ENCODE measurements at places on chromosomes 7 and 10. TPM values are rescaled to one million over a fixed set of nuclear protein-coding genes. Genes with fewer than 3 reads are reported as not detected.

IGFBP1 gene
- total RNA-seq = not detected

TMEM26 gene
- total RNA-seq = 2.2 TPM

CALML5 gene
- total RNA-seq = not detected

C7orf57 gene
- total RNA-seq = 0.42 TPM

CLRN3 gene
- total RNA-seq = not detected

KNDC1 gene
- 16.0 TPM for total RNA-seq

- H3K4me1 ChIP-seq = no peaks in the 10 kb centered on the region
- no peaks in the 10 kb centered on the region for H3K36me3 ChIP-seq
- no peak overlapping the region for H3K4me3 ChIP-seq
Measured at GRCh38 chr10:10213237-10213636, 804.4 kb upstream of the CELF2 start.

DNA sequence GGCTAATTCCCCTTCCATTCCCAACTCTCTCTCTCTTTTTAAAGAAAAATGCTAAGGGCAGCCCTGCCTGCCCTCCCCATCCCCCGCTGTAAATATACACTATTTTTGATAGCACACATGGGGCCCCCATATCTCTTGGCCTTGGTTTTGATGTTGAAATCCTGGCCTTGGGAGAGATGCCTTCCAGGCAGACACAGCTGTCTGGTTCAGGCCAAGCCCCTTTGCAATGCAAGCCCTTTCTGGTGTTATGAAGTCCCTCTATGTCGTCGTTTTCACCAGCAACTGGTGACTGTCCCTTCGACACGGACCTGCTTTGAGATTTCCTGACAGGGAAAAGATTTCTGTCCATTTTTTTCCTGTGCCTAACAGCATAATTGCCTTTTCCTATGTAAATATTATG lies 3.0 kb downstream of the ADRA2A start:
- no peak for DNase-seq
- no peak overlapping the region for H3K27ac ChIP-seq
- H3K4me1 ChIP-seq = no peaks in the 10 kb centered on the region
- peaks cover 55% of the 10 kb centered on the region for H3K27me3 ChIP-seq
- no peaks in the 10 kb centered on the region for H3K36me3 ChIP-seq

DNA sequence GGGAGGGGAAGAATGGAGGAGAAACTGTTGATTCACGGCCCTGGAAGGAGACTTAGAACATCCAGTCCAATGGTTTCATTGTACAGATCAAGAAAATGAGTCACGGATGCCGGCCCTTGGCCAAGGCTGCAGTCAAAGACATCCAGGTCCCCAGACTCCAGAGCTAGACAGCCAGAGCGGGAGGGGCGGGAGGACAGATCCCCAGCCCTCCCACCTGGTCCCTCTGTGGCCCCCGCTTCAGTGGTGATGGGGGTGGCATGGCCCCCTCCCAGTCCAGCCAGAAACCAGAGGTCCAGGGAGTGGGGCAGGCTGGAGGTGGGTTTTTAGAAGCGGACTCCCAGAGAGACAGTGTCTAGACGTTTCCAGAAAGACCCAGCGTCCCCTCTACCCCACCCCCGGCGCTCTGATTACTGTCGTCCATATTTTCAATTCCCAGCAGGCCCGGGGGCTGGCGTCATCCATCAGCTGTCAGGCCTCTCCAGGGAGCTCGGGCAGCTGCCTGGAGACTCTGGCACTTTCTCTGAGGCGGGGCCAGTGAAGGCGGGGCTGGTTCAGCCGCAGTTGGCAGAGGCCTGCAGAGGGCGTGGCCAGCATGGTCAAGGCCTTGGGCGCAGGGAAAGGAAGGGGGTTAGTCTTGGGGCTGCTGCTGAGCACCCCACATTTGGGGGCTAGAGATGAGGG lies 8.0 kb upstream of the HSPB1 start:
- peaks cover 23% of the 10 kb centered on the region for H3K4me1 ChIP-seq
- H3K27ac ChIP-seq = no peak overlapping the region
- DNase-seq = peak; percentile 92
- no peaks in the 10 kb centered on the region for H3K36me3 ChIP-seq

GRCh38 chr10:130862122-130862521 lies 449.4 kb downstream of the TCERG1L start:
- H3K4me1 ChIP-seq = no peaks in the 10 kb centered on the region
- DNase-seq = no peak
- no peak overlapping the region for H3K27ac ChIP-seq
- no peaks in the 10 kb centered on the region for H3K27me3 ChIP-seq
- H3K36me3 ChIP-seq = no peaks in the 10 kb centered on the region

GRCh38 chr10:64503429-64503828 lies 982.2 kb downstream of the REEP3 start:
- no peaks in the 10 kb centered on the region for H3K27me3 ChIP-seq
- no peak overlapping the region for H3K4me3 ChIP-seq
- no peak overlapping the region for H3K27ac ChIP-seq
- no peaks in the 10 kb centered on the region for H3K36me3 ChIP-seq
- peaks cover 11% of the 10 kb centered on the region for H3K4me1 ChIP-seq

DNA sequence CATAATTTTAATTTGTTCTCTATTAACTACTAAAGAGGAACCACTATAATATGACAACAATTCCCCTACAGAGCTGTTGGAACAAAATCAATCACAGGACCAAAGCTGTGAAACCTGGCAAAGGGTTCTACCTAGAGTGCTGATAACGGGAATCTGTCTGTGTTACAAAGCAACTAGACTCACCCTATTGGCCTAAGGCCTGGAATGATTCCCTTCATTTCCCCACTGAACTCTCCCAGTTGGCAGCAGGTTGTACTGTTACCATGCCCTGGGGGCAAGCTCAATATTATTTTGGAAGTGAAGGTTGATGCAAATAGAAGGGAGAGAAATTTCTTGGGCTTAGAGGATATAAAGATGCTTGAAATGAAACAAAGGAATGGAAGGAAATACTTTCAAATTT lies 81.8 kb downstream of the SEMA3A start:
- H3K27ac ChIP-seq = peak overlapping the region; percentile 78
- DNase-seq = no peak
- H3K4me3 ChIP-seq = no peak overlapping the region
- peaks cover 59% of the 10 kb centered on the region for H3K4me1 ChIP-seq
- H3K36me3 ChIP-seq = no peaks in the 10 kb centered on the region
- no peaks in the 10 kb centered on the region for H3K27me3 ChIP-seq

DNA sequence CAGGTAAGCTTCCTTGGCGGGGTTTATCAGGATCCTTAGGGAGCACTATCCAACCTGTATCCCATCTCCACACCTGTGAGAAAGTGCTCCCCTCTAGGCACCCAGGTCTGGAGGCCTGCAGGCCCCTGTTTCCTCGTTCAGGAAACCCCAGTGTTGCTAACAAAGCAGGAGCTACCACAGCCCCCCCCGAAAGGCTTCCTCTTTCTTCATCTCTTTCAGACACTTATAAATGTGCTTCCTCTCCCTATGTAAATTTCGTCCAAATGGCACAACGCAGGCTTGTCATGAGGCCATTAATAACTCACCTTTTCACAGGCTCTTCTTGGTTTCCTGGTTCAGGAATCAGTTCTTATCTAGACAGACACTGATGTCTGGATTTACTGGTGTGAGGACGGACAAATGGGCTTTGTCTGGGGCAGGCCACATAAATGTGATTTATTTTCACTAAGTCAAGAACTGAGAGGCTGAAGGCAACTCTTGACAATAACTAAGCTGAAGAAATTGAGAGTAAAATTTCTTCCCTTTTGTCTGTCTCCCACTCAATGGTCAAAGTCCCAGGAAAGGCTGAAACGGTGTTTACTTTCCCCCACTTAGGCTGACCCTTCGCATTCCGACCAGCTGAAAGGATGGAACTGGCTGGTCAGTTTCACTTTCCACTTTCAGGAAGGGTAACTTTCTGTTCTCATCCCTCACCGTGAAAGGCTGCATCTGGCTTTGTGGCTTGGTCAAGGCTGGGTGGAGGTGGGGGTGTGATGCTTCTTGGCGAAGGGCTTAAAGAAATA lies 46.8 kb downstream of the PIK3AP1 start:
- no peaks in the 10 kb centered on the region for H3K4me1 ChIP-seq
- no peak overlapping the region for H3K4me3 ChIP-seq
- DNase-seq = no peak
- H3K27ac ChIP-seq = no peak overlapping the region
- H3K27me3 ChIP-seq = no peaks in the 10 kb centered on the region

- no peak for DNase-seq
- no peak overlapping the region for H3K27ac ChIP-seq
- H3K36me3 ChIP-seq = no peaks in the 10 kb centered on the region
- no peaks in the 10 kb centered on the region for H3K27me3 ChIP-seq
Measured at GRCh38 chr10:86254526-86255174, 111.9 kb downstream of the GRID1 start.

DNA sequence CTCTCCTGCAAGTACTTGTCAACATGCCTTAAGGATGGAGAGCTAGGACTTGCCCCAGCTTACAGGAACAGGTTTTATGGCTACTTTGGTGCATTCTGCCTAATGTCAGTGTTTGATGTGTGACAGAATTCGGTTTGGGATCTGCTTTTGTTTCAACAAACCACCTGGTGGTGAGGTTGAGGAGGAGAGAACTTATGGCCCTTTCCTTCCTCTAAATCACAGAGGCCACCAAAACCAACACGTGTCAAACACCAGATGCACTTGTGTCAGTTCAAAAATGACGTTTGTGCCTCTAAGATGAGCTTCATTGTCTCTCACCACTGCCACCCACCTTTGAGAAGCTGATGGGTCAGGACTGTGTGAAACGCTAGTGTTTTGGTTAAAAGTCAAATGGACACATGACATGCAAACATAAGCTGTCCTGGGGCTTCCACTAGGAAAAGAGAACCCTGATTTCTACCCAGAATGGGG lies 83.9 kb downstream of the OSBPL3 start:
- no peak overlapping the region for H3K27ac ChIP-seq
- no peaks in the 10 kb centered on the region for H3K36me3 ChIP-seq
- H3K27me3 ChIP-seq = no peaks in the 10 kb centered on the region
- no peak for DNase-seq

- H3K4me3 ChIP-seq = no peak overlapping the region
- no peak overlapping the region for H3K27ac ChIP-seq
- H3K27me3 ChIP-seq = no peaks in the 10 kb centered on the region
- H3K36me3 ChIP-seq = no peaks in the 10 kb centered on the region
- DNase-seq = peak; percentile 79
Measured at GRCh38 chr10:79038841-79039201, 29.9 kb upstream of the ZMIZ1 start.

- peak; percentile 74 for DNase-seq
- H3K27ac ChIP-seq = no peak overlapping the region
- no peaks in the 10 kb centered on the region for H3K36me3 ChIP-seq
- H3K4me3 ChIP-seq = no peak overlapping the region
- H3K4me1 ChIP-seq = no peaks in the 10 kb centered on the region
Measured at GRCh38 chr10:60237977-60238758, 151.5 kb downstream of the ANK3 start.
